ENCODE measurements at places on chromosomes 1 and 21.

DNA sequence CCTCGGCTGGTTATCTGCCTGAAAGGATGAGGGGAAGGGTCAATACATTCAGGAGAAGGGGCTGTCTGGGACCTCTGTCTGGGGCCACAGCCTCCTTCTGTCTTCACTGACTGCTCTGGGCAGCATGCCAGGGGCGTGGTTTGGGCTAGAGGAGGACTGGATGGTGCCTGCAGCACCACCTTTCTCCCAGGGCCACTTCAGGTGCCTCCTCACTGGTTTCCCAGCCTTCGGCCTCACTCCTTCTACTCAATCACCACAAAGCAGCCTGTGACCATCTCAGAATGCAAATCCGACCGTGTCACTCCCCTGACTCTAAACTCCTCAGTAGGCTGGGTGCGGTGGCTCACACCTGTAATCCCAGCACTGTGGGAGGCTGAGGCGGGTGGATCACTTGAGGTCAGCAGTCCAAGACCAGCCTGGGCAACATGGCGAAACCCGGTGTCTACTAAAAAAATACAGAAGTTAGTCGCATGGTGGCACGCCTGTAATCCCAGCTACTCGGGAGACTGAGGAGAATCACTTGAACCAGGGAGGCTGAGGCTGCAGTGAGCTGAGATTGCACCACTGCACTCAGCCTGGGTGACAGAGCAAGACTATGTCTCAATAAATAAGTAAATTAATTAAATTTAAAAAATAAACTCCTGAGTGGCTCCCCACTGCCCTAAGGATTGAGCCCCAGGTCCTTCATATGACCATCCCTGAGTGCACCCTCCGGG, 50.1 kb upstream of the ECE1 start:
- DNase-seq: no peak

- DNase-seq: no peak
Measured at GRCh38 chr1:241266121-241266520, 90.9 kb downstream of the RGS7 start.

- DNase-seq: no peak
Measured at GRCh38 chr1:25712299-25712970, 87.6 kb upstream of the SELENON start.

GRCh38 chr1:183970516-183971300, 66.8 kb downstream of the COLGALT2 start:
- DNase-seq: no peak

- no peak for DNase-seq
Measured at GRCh38 chr1:172906778-172907592, 143.8 kb downstream of the TNFSF18 start.

GRCh38 chr1:214402613-214403083, 121.7 kb downstream of the SMYD2 start:
- DNase-seq: no peak

- DNase-seq: no peak
Measured at GRCh38 chr1:147083919-147084272, 88.4 kb downstream of the PRKAB2 start.

GRCh38 chr1:61082311-61083012, at the start of gene NFIA:
NFIA (plus strand) TSS chr1:61082561.
- no peak for DNase-seq

DNA sequence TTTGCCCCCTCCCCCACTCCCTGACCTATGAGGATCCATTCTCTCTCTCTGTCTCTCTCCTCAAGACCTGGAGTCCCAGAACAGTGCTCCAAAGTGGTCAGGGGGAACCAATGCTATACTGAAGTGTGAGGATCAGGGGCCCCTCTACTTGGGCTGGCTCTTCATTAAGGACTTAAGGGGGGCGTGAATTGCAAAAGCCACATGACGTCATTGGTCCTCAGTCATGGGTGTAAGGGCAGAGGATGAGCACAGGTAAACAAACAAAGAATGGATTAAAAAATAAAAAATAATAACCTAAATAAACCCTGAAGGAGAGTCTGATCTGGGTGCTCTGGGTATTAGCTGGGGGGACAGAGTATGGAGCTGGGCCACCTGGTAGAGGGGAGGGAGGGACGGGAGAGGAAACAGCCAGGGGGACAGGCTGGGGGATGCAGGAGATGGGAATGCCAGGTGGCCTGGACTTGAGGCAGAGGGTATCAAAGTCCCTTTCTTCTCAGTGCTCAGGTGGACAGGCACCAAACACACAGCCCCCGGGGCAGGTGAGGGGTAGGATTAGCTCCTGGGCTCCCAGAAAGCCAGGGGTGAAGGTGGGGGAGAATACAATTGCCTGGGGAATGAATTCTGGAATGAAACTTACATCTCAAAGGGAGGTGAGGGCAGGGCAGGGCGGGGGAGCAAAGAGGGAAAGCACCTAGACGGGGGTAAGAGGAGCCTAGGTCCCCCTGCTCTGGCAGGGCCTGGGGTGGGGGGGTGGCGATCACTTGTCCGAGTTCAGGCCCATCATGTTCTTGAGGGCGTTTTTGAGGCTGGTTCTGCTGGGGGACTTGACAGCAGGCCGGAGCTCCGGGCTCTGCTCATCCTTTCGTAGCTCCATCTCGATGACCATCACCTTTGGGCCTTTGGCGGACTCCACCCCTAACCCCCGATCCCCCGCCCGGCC, 4.6 kb downstream of the MPZ start:
- no peak for DNase-seq

DNA sequence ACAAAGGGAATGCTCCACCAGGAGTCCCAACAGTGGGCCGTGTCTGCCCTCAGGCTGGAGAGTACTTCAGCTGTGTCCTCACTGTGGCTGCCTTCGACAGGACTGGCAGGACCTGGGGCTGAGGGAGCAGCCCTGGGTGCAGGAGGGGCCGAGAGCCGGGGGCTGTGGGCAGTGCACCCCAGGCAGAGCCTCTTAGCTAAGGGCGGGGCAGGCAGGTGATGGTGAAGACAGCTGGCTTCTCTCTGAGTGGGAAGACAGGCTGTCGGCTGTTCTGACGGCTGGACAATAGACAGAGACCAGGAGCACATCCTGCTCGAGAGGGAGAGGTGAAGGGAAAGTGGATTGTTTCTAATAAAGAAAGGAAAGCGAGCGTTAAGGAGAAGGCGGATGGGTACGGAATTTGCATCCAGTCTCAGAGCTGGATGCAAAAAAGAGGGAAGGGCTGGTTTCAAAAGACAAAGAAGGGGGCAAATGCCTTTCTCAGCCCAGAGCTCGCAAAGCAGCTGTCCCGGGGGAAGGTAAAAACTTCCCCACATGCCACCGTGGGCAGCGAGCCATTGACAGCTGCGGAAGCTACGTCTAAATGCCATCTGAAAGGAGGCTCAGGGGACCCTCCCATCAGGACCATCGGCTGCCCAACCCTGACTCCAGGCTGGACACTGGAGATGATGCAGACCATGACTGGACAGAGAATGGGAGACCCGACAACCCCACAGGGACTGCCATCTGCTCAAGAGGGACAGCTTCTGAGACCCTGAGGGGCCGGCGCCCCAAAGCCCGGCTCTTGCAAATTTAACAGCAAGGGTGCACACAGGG, 92.0 kb downstream of the STUM start:
- DNase-seq: no peak

- DNase-seq: no peak
Measured at GRCh38 chr1:65065524-65066418, 82.2 kb upstream of the AK4 start.

- DNase-seq: no peak
Measured at GRCh38 chr1:63640633-63641567, 47.7 kb downstream of the PGM1 start.

DNA sequence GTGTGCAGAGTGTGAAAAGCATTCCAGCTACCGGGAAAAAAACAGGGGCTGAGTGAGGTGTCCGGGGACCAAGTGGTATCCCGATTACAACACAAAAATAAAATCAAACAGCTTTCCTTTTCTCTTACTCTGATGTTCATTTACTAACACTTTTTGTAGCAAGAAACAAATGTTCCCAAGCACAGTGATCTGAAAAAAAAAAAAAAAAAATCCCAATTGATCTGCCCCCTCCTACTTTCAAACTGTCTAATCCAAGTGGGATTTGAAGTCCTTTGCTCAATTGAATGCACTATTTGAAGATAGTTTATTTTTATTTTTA, 1.3 kb downstream of the BACE2 start:
- no peak for DNase-seq

DNA sequence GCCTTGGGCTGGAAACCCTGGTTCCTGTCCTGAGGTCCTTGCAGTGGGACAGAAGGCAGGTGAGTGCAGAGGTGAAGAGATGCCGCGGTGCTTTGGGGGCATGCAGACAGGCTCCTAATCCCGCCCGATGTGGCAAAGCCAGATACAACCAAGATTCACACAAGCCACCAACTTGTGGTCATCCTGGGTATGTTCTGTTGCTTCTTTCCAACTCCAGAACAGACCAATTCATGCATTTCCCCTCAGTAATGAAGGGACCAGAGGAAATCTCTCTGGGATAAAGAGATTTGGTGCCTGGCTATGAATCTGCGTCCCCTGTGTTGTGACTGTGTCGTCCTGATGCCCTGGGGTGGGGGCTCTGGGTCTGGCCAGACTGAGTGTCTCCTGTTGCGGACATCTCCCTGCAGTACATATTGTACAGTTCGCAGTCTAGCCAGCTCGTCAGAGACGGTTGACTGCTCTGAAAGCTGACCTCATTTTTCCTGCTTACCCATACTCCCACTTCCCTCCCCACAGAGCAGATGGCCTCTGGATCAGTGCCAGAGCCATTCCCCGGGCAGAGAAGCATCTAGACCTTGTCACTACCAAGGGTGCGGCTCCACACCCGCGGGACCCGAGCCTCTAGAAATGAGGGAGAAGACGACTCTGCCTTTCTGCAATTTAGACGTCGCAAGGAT, 216.3 kb downstream of the KIF26B start:
- no peak for DNase-seq

- no peak for DNase-seq
Measured at GRCh38 chr1:39398278-39399021, 93.0 kb upstream of the BMP8A start.

DNA sequence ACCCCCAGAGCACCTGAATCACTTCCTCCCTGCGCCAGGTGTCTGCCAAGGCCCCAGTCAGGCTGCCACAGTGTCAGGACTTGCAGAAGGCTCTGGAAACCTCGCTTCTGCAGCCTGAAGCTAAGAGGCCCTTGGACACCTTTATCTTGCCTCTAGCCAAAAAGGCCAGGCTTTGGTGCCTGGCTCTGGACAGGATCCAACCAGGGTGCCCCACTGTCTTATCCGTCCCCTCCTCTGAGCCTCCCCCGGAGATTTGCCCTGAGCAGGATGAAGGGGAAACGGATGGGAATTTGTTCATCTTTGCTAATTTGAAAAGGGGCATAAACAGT, 12.8 kb upstream of the CLSTN1 start:
- no peak for DNase-seq

GRCh38 chr1:1990222-1990621, 13.4 kb downstream of the CFAP74 start:
- DNase-seq: no peak

GRCh38 chr1:214186103-214186824, 94.7 kb upstream of the SMYD2 start:
- DNase-seq: no peak

DNA sequence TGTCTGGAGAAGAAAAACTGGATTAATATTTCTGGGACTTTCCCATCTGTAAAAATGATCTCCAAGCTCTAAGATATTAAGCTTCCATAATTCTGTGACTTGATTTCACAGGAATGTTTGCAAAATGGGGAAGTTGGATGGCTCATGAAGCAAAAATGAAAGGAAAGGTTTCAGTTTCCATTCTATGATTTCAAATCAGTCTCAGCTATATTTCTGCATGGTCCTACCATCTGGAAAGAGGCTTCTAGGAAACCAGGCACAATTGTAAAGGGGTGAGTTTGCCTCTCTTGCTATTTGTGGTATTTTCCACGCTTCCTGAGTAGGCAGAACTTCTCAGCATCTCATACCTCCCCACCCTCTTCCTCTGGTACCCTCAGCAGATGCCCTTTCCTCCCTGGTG, 22.4 kb upstream of the ACTN2 start:
- no peak for DNase-seq

DNA sequence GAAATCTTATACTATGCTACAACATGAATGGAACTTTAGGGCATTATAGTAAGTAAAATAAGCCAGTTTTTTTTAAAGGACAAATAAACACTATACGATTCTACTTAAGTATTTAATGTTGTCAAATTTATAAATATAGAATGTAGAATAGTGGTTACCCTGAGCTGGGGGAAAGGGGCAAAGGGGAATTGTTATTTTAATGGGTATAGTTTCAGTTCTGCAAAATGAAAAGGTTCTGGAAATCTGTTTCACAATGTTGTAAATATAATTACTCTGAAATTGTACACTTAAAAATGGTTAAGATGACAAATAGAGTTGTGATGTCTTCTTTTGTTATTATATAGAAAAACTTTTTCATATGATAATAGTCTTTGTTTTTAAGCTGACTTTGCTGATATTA, 366.3 kb downstream of the MRPL39 start:
- no peak for DNase-seq
